ENCODE measurements at places on chromosomes 7 and 10. TPM values are rescaled to one million over a fixed set of nuclear protein-coding genes. Genes with fewer than 3 reads are reported as not detected.

GRCh38 chr7:96061009-96061408 lies 260.9 kb downstream of the SLC25A13 start:
- H3K36me3 ChIP-seq = no peaks in the 10 kb centered on the region
- H3K27me3 ChIP-seq = peaks cover 3% of the 10 kb centered on the region
- H3K27ac ChIP-seq = no peak overlapping the region
- no peak overlapping the region for H3K4me3 ChIP-seq
- no peak for DNase-seq

ANKRD30A gene
- total RNA-seq = not detected

GRCh38 chr7:125606671-125607070 lies 677.0 kb upstream of the POT1 start:
- H3K4me1 ChIP-seq = no peaks in the 10 kb centered on the region
- no peak overlapping the region for H3K27ac ChIP-seq
- no peaks in the 10 kb centered on the region for H3K36me3 ChIP-seq
- no peak for DNase-seq
- H3K27me3 ChIP-seq = no peaks in the 10 kb centered on the region

HECW1 gene
- 3.3 TPM for total RNA-seq

- DNase-seq = no peak
- no peak overlapping the region for H3K4me3 ChIP-seq
- no peaks in the 10 kb centered on the region for H3K36me3 ChIP-seq
- no peaks in the 10 kb centered on the region for H3K4me1 ChIP-seq
These were observed 148.7 kb upstream of the PPP2R2D start for GRCh38 chr10:131751827-131752775.

- DNase-seq = peak; percentile 39
- H3K27me3 ChIP-seq = no peaks in the 10 kb centered on the region
- no peak overlapping the region for H3K27ac ChIP-seq
- no peak overlapping the region for H3K4me3 ChIP-seq
These were observed 35.8 kb upstream of the GRID1 start for GRCh38 chr10:86402283-86402941.

BTBD16 gene
- total RNA-seq = not detected

- no peaks in the 10 kb centered on the region for H3K36me3 ChIP-seq
- H3K4me1 ChIP-seq = no peaks in the 10 kb centered on the region
- H3K27me3 ChIP-seq = no peaks in the 10 kb centered on the region
- no peak for DNase-seq
These were observed 87.3 kb upstream of the ARID5B start for GRCh38 chr10:61814160-61814559.

GRCh38 chr10:6938384-6938783 lies 358.3 kb upstream of the PRKCQ start:
- H3K4me1 ChIP-seq = no peaks in the 10 kb centered on the region
- DNase-seq = no peak
- peaks cover 3% of the 10 kb centered on the region for H3K27me3 ChIP-seq
- H3K36me3 ChIP-seq = no peaks in the 10 kb centered on the region
- H3K27ac ChIP-seq = no peak overlapping the region

DNA sequence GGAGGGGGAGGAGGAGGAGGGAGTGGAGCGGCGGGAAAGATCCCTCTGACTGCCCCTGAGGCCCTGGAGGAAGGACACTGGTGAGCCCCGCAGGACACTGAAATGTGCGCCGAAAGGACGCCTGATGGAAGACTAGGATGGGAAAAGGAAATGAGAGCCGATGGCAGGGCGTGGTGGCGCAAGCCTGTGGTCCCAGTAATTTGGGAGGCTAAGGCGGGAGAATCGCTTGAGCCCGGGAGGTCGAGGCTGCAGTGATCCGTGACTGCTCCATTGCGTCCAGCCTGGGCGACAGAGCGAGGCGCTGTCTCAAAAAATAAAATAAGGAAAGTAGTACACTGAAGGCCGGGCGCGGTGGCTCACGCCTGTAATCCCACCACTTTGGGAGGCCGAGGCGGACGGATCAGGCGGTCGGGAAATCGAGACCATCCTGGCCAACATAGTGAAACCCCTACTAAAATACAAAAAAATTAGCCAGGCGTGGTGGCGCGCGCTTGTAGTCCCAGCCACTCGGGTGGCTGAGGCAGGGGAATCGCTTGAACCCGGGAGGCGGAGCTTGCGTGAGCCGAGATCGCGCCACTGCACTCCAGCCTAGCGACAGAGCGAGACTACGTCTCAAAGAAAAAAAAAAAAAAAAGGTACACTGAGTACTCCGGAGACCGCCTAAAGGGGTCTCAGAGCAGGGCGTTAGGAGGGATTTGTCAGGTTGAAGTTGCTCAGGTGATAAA lies 561 bp upstream of the HNRNPF start:
- peaks cover 11% of the 10 kb centered on the region for H3K4me1 ChIP-seq
- no peaks in the 10 kb centered on the region for H3K27me3 ChIP-seq
- H3K27ac ChIP-seq = peak overlapping the region; percentile 86
- no peaks in the 10 kb centered on the region for H3K36me3 ChIP-seq
- H3K4me3 ChIP-seq = peak overlapping the region; percentile 79

Data from astrocyte (in vitro differentiated cells and primary cell).